CD4-positive, alpha-beta T cell treated with Interleukin-10 for 1 hour (primary cell): ENCODE measurements at places on chromosomes 6 and 20.

DNA sequence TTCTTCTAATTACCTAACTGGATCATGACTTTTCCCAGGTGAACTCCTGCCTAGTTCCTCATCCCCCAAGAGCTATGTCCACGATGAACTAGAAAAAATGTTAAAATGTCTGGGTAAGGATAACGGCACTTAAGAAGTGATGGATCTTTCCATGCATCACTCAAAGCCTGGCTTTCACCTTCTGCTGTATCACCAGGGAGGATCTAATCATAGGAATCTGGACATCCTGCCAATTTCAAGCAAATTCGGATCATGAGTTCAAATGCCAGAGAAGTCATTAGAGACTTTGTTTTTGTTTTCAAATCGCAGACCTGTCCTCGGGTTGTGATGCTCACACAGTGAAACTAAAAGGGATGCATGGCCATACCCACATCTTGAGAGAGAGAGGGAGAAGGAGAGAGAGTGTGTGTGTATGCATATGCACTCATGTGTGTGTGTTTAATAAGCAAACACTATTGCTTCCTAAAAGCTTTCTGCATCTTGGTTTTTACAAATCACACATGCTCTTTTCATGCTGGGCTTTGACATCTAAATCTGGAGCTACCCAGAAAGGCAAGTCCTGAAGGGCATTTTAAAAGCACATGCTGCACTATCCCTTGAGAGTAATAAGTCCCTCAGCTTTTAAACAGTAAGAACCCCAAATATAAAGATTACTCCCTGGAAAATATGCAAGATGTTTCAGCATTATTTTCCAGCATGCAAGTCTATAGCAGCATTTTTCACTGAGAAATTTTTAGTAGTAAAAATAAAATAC, 524.6 kb upstream of the NOX3 start:
- no peak for DNase-seq

- no peak for DNase-seq
Observed at GRCh38 chr20:61515922-61516321, 263.9 kb downstream of the CDH4 start.

DNA sequence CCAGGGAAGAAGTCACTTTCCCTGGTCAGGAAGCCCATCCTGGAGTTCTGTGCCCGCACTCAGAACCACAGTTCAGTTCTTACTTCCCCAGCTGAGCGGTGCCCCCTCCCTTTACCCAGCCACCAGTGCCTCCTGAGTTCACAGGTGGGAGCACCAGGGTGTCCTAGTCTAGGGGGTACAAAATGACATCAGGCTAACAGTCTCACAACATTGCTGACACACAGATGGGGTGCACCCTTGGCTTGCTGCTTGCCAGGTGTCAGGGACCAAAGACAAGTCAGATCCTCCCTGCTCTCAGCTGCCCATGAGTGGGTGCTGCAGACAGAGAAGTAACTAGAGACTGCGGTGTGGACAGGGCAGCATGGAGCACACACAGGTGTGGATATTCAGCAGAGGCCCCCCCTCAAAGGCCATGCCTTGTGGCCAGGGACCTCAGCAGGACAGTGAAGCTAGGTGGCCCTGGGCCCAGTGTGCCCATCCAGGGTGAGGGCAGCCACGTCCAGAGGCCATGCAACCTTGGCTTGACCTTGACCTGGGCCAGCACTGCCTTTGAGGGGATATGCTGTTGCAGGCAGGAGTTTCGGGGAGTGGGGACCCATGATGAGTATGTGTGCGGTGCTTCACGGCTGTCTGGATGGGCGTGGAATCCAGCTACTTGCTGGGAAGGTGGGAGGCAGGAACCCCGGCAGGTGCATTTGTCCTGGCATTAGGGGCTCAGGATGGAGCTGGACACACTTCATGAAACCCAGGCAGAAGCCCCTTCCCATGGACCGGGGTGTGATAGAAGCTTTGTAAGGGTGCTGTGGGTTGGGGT, 110.4 kb upstream of the FRMD1 start:
- DNase-seq, result no peak

GRCh38 chr20:34065260-34065659, 46.8 kb downstream of the EIF2S2 start:
- no peak for DNase-seq

DNA sequence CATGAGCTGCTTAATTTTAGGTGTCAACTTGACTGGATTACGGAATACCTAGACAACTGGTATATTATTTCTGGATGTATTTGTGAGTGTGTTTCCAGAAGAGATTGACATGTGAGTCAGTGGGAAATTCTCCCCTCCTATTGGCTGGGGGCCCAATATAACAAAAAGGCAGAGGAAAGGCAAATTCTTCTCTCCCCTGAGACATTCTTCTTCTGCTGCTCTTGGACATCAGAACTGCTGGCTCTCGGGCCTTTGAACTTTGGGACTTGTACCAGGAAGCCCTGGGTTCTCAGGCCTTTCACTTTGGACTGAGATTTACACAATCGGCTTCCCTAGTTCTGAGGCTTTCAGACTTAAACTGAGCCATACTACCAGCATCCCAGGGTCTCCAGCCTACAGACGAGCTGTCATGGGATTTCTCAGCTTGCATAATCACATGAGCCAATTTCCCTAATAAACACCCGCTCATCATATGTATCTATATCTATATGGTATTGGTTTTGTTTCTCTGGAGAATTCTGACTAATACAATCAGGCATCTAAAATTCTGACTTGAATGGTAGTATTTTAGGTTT, 7.6 kb upstream of the BTN3A3 start:
- no peak for DNase-seq
